ENCODE measurements at places on chromosomes 5 and 9.
A peak's percentile ranks its signal among the peaks of the same experiment; 100 is the strongest.

DNA sequence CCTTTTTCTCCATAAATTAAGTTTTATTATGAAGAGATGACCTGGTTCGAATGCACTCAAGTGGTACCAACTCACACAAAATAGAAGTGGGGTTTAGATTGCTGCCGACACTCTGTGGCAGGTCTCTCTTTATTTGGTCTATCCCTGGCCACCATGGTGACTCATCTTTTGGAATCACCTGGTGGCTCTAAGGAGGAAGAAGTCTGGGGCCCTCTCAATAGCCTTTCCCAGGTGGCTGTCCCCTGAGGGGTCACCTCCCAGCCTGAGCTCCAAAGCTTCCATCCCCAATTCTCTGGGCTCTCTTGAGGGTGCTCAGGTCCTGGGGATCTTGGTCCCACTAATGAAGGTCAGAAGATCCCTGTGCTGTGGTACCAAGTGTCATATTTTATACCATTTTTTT, 136.8 kb downstream of the MVB12B start:
- DNase-seq: no peak

DNA sequence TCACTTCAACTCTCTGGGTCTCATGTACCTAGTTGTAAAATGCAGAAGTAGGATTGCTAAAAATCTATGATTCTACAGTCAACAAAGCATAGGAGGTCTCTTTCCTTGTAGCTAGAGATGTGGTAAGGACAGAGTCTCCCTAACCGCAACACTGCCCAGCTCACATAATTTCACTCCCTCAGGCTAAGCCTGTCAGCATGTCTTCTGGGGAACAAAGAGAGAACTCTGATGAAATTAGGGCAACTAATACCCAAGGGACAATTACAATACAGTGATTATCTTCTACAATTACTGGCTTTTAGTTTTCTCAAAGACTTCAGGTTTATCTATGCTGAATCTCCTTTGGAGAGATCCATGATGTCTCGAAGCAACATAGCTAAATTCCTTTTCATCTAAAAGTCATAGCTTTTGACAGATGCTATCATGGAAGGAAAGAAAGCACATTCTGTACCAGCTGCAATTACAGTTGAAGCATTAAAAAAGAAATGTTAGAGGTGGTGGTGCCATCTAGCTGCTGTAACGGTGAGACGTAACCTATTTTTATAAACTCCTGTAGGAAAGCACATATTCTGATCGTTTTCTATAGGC, 141.1 kb upstream of the TARS1 start:
- peak; percentile 10 for DNase-seq

DNA sequence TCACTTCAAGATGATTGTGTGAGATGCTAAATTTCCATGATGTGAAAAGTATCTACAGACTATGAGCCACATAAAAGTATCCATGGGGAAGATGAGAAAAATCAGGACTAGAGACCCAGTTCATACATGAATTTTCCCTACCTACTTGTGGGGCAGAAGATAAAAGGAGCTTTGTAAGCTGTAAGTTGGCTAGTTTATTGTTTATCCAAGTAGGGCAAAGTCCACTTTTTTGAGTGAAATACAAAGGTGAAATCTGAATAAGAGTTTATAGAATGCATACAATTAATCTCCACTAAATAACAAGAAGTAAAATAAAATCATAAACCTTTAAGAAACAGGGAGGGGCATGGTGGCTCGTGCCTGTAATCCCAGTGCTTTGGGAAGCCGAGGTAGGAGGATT, 160.4 kb downstream of the ELAVL2 start:
- no peak for DNase-seq

DNA sequence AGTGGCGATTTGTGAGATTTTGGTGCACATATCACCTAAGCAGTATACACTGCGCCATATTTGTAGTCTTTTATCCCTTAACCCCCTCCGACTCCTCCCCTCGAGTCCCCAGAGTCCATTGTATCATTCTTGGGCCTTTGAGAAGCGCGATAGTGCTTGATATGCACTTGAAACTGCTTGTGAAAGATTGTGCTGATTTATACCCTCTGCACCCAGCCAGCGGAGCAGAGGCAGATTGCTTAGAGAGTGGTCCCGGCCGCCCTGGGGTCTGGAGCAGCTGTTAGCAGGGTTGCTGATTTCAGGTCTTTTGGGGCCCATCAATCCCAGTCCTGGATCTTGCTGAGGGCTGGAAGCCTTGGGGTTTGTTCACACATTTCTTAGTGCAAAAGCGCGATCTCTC, 13.0 kb upstream of the FAM240B start:
- no peak for DNase-seq

- DNase-seq: no peak
These were observed 185.6 kb upstream of the DMRT1 start for GRCh38 chr9:655875-656274.

Data from activated CD4-positive, alpha-beta T cell treated with anti-CD3 and anti-CD28 coated beads, Interleukin-2, Interleukin-6, amounts not matched to agents 100 ng/mL and 50 ng/mL, durations not matched to agents 16 hours and 8 hours (primary cell).